ENCODE measurements at places on chromosomes 7 and 10. TPM values are rescaled to one million over a fixed set of nuclear protein-coding genes. Genes with fewer than 3 reads are reported as not detected.

The TAC1 gene
- 0.29 TPM for total RNA-seq

The CPED1 gene
- total RNA-seq = 0.04 TPM

The CABCOCO1 gene
- not detected for total RNA-seq

The NKX2-3 gene
- total RNA-seq = not detected

The PDE1C gene
- not detected for total RNA-seq

The NPFFR1 gene
- not detected for total RNA-seq

The IFIT2 gene
- total RNA-seq = 1.2 TPM

The DNAJC30 gene
- 11.0 TPM for total RNA-seq

The CHAT gene
- total RNA-seq = not detected

The PTCD1 gene
- 7.0 TPM for total RNA-seq

Measured in activated CD8-positive, alpha-beta memory T cell treated with anti-CD3 and anti-CD28 coated beads for 36 hours (primary cell).